ENCODE measurements at places on chromosomes 5 and 9.

GRCh38 chr9:87259543-87260518 lies 237.8 kb upstream of the DAPK1 start:
- DNase-seq, result no peak

- DNase-seq, result no peak
Measured at GRCh38 chr5:29042152-29042551, 2003.8 kb upstream of the CDH9 start.

DNA sequence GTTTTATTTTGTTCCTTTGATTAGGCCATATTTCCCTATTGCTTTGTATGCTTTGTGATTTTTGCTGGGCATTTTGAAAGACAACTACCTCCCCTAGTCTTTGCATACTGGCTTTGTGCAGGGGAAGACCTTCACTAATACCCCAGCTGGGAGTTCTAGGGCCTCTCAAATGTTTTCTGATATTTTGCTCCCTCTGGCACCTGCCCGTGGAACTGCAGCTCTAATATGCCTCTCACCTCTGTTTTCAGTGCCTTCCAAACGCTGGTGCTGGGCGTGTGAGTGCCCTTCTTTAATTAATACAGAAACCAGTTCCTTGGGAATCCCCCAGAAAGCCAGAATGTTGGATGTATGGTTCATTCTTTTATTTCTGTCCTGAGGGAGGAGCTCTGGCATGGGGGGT lies 204.5 kb downstream of the COMMD10 start:
- no peak for DNase-seq

DNA sequence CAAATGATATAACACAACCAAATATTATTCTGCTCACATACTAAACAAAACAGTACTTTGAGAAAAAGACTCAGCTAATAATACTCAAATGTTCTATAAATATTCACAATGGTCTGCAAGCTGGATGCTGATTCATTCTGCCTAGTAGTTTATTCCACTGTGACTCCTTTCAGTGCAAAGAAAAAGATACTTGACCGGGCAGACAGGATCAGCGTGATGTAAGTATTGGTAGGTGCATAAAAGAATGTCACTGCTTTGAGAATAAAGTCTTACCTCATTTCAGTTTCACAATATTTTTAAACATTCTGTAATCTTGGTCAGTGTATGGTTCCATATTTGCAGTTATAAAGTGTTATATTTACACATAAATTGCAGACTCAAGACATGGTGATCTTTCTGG lies 223.0 kb upstream of the NUDT12 start:
- no peak for DNase-seq

GRCh38 chr5:66628561-66628960 lies 32.4 kb downstream of the MAST4 start:
- DNase-seq, result no peak

DNA sequence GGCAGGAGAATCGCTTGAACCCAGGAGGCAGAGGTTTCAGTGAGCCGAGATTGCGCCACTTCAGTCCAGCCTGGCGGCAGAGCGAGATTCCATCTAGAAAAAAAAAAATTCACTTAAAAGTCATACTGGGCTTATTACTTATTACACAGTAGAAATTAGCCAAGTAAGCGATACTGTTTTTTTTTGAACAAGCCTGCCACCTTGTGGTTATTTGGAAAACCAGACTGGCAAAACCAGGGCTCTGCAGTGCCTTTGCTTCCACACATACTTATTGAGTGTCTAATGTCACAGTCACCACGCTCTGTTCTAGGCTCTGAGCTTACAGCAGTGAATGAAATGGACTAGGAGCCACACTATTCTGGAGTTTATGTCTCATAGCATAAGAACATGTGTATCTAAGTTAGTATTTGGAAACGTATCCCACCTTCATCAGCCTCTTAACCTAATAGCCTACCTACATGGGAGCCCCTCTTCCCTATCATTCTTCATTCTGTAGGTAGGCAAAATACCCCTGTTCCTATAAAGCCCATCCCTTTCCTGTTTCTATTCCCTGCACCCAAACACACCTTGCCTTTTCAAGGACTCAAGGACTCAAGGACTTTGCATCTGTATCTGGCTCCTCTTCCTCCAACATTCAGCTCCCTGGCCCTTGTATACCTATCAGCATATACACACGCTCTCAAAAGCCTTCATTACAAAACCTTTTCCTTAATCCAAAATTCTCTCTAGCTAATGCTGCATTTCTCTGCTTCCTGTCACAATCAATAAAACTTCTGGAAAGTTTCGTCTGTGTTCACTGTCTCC lies 13.9 kb upstream of the BASP1 start:
- DNase-seq, result no peak

DNA sequence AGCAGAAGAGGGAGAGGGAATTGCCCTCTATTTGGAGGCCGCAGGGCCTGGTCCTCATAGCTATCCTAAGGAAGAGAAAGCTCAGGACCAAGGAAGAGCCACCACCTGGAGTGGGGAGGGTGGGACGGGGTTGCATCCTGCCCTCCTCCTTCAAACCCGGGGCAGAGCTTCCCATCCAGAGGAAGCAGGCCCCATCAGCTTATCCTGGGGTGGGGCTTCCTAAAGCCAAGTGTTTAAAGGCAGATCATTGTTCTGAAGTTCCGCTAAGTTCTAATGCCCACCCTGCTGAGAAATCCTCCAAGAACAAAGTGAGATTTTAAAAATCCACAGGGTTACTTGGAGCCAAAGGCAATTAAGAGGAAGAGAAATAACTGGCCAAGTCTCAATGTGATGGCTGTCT lies 210.3 kb downstream of the C9orf152 start:
- DNase-seq, result no peak

All from T-helper 9 cell (primary cell).